ENCODE measurements at places on chromosomes 7 and 10. TPM values are rescaled to one million over a fixed set of nuclear protein-coding genes. Genes with fewer than 3 reads are reported as not detected.

GRCh38 chr10:19782430-19783089, 33.7 kb upstream of the PLXDC2 start:
- DNase-seq: no peak

DNA sequence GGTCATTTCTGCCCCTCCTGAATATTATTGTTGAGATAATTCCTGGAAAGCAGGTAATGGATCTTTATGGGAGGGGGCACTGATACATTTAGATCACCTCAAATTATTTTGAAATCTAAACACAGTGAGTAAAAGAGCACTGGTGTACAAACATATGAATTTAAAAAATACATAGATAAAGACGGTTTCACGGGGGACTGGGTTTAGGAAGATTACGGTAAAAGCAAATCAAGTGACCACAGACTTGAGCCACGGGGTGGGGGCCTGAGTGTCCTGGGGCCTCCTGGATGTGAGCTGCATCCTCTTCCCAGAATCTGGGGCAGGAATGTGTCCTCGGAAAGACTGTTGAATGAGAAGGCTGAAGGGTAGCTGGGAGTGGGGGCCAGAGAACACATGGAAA, 219.1 kb upstream of the KLF6 start:
- DNase-seq: peak; percentile 34

DNA sequence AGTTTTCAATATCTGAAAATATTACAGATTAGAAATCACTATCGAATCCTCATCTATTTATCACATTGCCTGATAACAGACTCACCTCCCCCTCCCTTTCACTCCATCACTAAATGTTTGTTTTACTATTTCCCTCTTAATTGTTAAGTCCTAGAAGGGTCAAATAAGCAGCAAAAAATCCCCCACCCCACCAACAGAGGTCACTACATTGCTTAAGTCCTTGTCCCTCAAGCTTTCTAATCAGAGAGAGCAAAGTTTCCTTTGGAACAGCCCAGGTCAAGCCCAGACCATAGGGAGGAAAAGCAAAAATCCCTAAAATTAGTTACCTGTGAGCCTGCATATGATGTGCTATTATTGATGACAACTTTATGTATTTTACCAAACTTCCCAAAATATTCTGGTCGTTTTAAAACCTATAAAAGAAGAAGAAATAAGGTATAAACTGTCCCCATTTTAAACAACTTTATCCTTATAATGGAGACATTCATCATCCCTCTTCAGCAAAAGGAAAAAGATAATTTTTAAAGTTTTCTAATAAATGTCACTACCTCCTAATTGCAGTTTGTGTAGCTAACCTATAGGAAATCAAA, 95.0 kb downstream of the CNOT4 start:
- DNase-seq: peak; percentile 24

DNA sequence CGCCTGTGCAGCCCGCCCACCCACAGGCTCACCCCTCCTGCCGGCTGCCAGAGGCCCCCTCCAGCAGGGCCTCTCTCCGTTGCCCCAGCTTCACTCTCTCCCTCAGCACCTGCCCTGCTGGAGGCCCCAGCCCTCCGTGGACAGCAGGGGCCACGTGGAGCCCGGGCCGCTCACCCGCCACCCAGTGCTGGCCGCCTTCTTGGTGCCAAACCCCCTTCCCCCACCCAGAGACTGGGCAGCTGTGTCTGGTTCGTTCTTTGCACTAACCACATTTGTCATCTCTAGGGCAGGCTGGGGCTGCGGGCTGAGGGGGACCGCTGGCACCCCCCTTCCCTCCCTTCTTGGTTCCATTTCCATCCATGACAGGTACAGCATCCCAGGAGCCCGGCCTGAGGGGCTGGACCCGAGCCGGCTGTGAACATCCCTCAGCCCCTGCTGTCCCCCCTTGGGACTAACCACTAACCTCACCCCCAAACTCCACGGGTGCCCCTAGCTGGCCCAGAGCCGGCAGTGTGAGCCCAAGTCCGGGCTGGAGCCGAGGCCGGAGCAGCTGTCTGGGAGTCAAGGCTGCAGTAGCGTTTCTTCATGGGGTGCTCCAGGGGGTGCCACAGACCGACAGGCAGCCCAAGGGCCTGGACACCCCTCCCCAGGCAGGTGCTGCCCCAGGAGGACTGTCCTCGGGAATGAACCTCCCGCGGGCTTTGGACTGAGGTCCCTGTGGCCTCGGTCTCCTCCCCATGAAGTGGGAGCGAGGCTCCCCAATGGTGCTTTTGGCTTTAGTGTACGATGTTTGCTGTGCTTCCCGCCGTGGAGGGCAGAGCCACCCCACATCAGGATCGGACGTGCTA, 25.5 kb upstream of the AMZ1 start:
- no peak for DNase-seq

The HNRNPA2B1 gene
- 107 TPM for total RNA-seq

The KNDC1 gene
- total RNA-seq: 2.7 TPM

The NRG3 gene
- 0.04 TPM for total RNA-seq

- DNase-seq: no peak
These were observed 315.3 kb downstream of the BMPER start for GRCh38 chr7:34220506-34221185.

DNA sequence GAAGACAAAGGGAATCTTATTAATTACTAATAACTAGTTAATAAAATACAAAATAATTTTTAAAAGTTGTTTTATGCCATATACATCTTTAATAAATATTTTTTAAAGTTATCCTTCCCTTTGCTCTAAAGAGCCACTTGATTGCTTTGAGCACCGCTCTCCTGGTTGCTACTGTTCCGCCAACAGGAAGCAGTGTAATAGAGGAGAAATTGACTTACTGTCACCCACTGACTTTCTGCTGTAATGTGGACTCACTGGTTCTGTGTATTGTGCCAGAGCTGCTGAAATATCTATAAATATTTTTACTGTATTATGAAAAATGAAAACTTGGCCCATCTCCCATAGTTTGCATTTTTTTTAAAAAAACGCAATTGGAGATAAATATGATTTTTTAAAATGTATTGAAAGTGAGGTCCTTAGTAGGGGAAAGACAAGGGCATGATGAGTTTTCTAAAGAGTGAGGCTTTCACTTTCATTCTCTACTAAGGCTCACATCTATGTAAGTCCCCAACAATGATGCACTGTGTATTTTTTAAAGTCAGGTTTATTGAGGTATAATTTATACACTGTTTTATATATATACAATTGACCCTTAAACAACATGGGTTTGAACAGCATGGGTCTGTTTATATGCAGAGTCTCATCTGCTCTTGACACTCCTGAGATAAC, 100.5 kb downstream of the NPY start:
- DNase-seq: no peak

DNA sequence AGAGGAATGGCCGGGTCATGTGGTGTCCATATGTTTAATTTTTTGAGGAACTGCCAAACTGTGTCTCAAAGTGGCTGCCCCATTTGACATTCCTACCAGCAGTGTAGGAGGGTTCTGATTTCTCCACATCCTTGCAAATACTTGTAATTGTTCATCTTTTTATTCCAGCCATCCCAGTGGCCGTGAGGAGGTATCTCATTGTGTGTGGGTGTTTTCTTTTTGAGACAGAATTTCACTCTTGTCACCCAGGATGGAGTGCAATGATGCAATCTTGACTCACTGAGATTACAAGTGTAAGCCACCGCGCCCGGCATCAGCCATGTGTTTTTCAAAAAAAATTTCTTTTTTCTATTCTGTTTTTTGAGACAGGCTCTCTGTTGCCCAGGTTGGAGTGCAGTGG, 38.7 kb upstream of the DLG5 start:
- no peak for DNase-seq

DNA sequence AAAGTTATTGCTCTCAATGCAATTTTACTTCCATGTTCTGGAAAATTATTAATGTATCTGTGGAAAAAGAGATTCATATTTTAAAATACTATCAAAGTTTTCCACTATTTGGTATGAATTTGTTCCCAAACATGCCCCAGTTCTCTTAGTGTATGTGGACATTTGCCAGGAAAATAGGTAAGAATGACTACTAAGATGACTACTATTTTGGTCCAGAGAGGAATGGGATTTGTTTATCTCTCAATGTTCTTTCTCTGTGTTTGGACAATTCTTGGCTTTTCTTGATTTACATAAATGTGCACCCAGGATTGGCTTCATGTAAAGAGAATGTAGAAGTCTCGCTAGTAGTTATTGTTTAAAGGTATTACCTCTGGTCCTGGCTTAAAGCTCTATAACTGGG, 60.3 kb upstream of the POT1 start:
- peak; percentile 11 for DNase-seq

The ERVW-1 gene
- total RNA-seq: 0.40 TPM

The WDR37 gene
- total RNA-seq: 8.7 TPM

The ANKRD1 gene
- total RNA-seq: 25.6 TPM

GRCh38 chr10:31739146-31739545, 189.5 kb downstream of the ARHGAP12 start:
- no peak for DNase-seq

DNA sequence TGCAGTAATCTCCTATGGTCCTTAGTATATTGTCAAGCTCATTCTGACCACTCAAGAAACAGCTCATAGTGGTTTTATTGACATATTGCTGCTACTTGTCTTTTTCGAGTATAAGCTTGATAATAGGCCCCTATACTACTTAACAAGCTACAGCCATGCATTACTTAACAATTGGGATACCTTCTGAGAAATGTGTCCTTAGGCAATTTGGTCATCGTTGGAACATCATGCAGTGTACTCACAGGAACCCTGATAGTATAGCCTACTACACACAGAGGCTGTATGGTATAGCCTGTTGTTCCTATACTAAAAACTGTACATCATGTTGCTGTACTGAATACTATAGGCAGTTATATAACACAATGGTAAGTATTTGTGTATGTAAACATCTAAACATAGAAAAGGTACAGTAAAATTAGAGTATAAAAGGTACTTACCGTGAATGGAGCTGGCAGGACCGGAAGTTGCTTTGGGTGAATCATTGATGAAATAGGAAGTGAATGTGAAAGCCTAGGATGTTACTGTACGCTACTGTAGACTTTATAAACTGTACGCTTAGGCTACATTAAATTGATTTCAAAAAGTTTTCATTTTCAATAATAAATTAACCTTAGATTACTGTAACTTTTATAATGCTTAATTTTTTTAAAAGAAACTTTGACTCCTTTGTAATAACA, 160.9 kb downstream of the LRRC4 start:
- DNase-seq: no peak

The CPEB3 gene
- 2.0 TPM for total RNA-seq

The NPFFR1 gene
- not detected for total RNA-seq

DNA sequence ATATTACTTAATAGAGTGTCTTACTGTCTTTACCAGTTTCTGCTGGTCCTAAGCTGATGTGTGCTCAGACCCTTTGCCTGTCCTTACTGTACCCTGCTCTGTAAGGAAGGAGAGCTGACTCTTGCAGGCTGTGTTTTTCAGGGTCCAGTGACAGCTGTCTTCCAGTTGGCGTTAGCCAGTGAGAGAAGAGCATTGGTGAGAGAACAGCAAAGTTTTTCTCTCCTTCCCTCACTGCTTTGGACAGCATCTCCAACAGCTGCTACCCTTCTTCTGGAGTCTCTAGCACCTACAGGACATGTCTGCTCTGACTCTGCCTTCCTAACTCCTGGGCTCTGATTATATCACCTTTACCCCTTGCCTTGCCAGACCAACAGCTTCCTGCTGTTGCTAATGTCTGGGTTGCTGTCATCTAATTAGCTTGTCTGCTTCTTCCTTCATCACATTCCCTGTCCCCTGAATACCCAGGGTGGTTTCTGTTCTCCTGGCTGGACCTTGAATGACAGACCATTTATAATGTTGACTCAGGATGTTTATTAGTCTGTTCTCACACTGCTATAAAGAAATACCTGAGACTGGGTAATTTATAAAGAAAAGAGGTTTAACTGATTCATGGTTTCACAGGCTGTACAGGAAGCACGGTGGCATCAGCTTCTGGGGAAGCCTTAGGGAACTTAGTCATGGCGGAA, 23.5 kb upstream of the PANK1 start:
- DNase-seq: peak; percentile 74

GRCh38 chr7:14233868-14234369, 244.5 kb upstream of the ETV1 start:
- no peak for DNase-seq

DNA sequence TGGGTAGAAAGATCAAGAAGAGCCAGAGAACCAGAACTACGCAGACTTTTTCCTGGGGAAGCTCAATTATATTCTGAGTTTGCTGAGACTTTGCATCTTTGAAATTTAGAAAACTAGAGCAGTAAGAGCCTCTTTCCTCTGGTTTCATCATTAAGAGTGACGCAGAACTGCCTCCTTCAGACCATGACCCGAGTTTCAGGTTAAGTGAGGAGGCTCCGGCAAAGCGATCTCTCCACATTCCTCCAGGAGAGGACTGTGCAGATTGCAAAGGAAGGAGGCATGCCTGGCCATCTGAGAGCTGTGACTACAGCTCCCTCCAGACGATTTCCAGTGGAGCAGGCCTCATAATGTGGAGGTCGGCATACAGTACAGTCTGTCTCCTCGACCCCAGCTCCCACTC, 115.8 kb upstream of the LANCL2 start:
- peak; percentile 29 for DNase-seq

DNA sequence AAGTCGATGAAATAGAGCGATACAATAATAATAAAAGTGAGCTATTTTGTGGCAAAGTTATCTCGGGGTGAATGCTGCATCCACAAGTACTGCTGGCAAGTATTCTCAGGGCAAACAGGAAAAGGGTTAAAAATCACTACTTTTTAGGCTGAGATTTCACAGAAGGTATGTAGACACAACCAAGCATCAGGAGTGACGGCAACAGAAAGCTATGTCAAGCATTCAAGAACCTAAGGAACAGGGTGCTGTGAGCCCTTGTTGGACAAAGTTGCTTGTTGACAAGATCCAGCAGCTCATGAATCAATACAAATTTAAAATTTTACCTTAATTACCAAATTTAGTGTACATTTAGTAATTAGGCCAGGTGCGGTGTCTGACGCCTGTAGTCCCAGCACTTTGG, 41.2 kb upstream of the C1QL3 start:
- no peak for DNase-seq

DNA sequence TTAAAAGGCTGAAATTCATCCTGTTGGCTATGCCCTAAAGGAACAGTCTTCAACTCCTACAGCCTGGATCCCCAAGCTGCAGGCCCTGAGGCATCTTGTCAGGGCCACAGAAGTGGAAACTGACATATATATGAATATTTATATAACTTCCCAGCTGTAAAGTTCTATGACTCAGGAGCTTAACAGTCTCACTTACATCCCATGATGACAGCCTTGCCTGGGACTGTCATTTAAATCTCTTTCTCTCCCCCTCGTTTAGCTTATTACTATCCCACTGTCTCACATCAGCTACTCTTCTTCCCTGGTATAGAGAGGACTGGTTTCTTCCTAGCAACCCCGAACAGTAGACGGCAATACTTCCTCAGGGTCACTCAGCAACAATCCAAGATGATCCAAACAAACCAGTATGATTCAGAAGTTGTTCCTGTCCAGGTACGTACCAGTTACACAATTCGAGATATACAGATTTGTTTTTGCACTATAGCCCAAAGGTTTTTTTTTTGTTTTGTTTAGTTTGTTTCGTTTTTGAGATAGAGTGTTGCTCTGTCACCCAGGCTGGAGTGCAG, 22.7 kb downstream of the KIAA1549 start:
- DNase-seq: no peak

GRCh38 chr7:79317728-79318127, 135.7 kb downstream of the MAGI2 start:
- DNase-seq: peak; percentile 65

GRCh38 chr7:99666013-99666395, 13.8 kb downstream of the CYP3A5 start:
- DNase-seq: no peak

Data from muscle of leg (tissue), 16 donors.